ENCODE measurements at places on chromosomes 5 and 9. TPM values are rescaled to one million over a fixed set of nuclear protein-coding genes. Genes with fewer than 3 reads are reported as not detected.
A peak's percentile ranks its signal among the peaks of the same experiment; 100 is the strongest.

DNA sequence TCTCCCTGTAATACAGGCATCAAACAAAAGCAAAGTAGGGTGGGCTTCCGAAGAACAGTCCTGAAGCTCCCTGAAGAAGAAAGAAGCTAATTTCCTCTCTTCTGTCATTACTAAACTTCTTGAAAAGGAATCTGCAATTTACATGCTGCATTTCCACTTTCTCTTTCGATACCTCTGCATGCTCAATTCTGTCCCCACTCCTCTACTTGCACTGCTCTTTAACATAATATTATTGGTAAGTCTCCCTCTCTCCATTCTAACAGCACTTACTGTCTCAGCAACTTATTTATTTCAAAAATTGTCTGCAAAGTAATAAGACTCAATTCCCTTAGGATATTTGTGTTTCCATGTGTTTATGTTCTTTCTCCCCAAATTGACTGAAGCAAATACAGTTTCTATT is 3.9 kb upstream of the PLPP1 start:
- H3K27ac ChIP-seq = peak overlapping the region; percentile 53
- H3K4me3 ChIP-seq = no peak overlapping the region
- no peaks in the 10 kb centered on the region for H3K36me3 ChIP-seq
- DNase-seq = no peak
- no peaks in the 10 kb centered on the region for H3K27me3 ChIP-seq

- no peaks in the 10 kb centered on the region for H3K27me3 ChIP-seq
- no peaks in the 10 kb centered on the region for H3K36me3 ChIP-seq
- peaks cover 18% of the 10 kb centered on the region for H3K4me1 ChIP-seq
- peak overlapping the region; percentile 77 for H3K4me3 ChIP-seq
Observed at GRCh38 chr5:81751836-81752643, 1.1 kb upstream of the SSBP2 start.

GRCh38 chr9:137632230-137633161 is 13.7 kb downstream of the EHMT1 start:
- no peaks in the 10 kb centered on the region for H3K27me3 ChIP-seq
- no peak for DNase-seq
- H3K4me3 ChIP-seq = no peak overlapping the region
- peaks cover 23% of the 10 kb centered on the region for H3K4me1 ChIP-seq
- no peak overlapping the region for H3K27ac ChIP-seq

GRCh38 chr9:82757924-82758323 is 305.0 kb downstream of the RASEF start:
- H3K27ac ChIP-seq = no peak overlapping the region
- DNase-seq = no peak
- no peaks in the 10 kb centered on the region for H3K27me3 ChIP-seq
- no peaks in the 10 kb centered on the region for H3K36me3 ChIP-seq

- peaks cover 15% of the 10 kb centered on the region for H3K4me1 ChIP-seq
- H3K36me3 ChIP-seq = no peaks in the 10 kb centered on the region
- peak overlapping the region; percentile 51 for H3K4me3 ChIP-seq
- no peaks in the 10 kb centered on the region for H3K27me3 ChIP-seq
Observed at GRCh38 chr9:93577078-93577974, 942 bp downstream of the PHF2 start.

DNA sequence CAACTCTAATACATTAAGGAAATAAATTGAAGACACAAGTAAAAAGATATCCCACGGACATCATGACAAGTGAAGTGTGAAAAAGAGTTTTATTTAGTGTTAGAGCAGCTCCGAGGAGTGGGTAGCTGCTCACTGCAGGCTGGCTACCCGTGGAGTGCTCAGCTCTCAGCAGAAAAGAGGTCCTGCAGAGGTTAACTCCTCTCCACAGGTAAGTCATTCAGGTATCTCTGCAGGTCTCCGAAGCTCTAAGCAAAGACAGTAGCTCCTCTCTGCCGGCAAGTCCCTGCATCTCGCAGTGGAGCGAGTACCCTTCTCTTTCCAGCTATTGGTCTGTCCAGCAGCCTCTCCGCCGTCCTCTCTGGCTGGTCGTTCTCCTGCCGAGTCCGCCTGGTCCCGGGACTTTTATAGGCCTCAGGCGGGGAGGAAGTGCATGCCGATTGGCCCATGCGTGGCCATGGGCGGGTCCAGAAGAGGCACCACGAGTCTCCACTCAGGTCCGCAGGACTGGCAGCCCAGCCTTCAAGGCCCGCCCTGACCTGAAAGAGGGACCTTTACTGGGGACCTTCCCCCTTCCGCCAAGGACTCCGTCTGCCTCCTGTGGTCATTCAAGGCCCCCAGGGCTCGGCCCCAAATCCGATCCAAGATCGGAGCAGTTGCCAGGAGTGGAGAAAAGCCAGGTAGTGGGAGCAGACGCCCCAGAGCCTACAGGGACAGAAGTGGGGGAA is 29.9 kb downstream of the BTNL9 start:
- no peak overlapping the region for H3K27ac ChIP-seq
- H3K27me3 ChIP-seq = peaks cover 57% of the 10 kb centered on the region
- no peak for DNase-seq
- no peaks in the 10 kb centered on the region for H3K4me1 ChIP-seq
- H3K4me3 ChIP-seq = no peak overlapping the region
- no peaks in the 10 kb centered on the region for H3K36me3 ChIP-seq

DNA sequence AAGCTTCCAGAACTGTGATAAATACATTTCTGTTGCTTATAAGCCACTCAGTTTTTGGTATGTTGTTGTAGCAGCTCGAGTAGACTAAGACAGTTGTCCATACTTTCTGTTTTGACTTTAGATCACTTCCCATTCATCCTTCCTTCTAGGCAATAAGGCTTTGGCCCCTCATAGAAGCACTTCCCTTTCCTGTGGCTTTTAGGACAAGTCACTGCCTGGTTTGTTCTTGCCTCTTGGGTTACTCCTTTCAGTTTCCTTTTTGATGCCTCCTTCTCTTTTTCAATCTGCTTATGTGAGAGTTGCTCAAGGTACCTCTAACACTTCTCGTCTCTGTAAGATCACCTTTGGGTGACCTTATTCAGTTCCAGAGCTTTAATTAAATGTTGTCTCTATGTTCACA is 72.4 kb upstream of the NTRK2 start:
- no peak overlapping the region for H3K4me3 ChIP-seq
- H3K36me3 ChIP-seq = no peaks in the 10 kb centered on the region
- H3K4me1 ChIP-seq = no peaks in the 10 kb centered on the region
- no peak for DNase-seq
- no peak overlapping the region for H3K27ac ChIP-seq

DNA sequence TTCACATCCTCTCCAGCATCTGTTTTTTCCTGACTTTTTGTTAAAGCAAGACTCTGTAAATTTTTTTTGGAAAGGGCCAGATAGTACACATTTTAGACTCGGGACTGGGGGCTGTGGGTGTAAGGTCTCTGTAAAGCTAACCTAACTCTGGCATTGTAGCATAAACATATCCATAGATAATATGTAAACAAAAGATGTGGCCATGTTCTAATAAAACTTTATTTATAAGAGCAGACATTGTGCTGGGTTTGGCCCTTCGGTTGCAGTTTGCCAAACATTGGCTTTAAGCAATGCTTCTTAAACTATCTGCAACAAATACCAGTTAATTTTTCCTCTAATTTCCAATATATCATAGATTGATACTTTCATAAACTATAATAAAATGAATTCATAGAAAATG is 605.2 kb downstream of the EBF1 start:
- H3K36me3 ChIP-seq = no peaks in the 10 kb centered on the region
- H3K27ac ChIP-seq = no peak overlapping the region
- H3K27me3 ChIP-seq = no peaks in the 10 kb centered on the region
- H3K4me3 ChIP-seq = no peak overlapping the region

- no peaks in the 10 kb centered on the region for H3K36me3 ChIP-seq
- no peak for DNase-seq
- peaks cover 46% of the 10 kb centered on the region for H3K27me3 ChIP-seq
- H3K4me1 ChIP-seq = no peaks in the 10 kb centered on the region
Observed at GRCh38 chr9:135198586-135199285, 111.3 kb downstream of the OLFM1 start.

DNA sequence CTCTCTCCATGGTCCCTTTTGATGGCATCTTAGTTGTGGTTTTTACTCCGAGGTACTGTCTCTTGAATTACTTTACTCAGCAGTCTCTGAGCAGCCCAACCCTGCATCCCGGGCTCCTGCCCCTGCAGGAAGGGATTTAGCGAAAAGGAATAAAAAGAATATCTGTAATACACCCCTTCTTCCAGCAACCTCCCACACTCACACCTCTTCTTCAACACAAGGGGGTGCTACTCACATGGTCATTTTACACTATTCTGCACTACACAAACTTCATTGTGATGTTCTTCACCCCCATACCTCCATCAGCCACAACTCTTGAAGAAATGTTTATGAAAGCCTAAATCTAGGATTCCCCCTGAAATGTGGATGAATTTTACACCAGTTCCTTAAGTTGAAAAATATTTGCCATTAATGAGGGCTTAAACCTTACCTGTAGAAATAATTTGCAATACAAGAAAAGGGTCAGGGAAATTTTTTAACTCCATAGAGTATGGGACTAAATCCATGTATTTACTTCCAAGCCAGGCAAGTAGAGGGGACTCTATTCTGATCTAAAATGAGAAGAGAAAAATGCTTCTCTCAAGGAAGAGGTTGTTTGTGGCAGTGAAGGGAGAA is 26.0 kb downstream of the TPD52L3 start:
- DNase-seq = peak; percentile 15
- no peaks in the 10 kb centered on the region for H3K4me1 ChIP-seq
- no peak overlapping the region for H3K4me3 ChIP-seq

DNA sequence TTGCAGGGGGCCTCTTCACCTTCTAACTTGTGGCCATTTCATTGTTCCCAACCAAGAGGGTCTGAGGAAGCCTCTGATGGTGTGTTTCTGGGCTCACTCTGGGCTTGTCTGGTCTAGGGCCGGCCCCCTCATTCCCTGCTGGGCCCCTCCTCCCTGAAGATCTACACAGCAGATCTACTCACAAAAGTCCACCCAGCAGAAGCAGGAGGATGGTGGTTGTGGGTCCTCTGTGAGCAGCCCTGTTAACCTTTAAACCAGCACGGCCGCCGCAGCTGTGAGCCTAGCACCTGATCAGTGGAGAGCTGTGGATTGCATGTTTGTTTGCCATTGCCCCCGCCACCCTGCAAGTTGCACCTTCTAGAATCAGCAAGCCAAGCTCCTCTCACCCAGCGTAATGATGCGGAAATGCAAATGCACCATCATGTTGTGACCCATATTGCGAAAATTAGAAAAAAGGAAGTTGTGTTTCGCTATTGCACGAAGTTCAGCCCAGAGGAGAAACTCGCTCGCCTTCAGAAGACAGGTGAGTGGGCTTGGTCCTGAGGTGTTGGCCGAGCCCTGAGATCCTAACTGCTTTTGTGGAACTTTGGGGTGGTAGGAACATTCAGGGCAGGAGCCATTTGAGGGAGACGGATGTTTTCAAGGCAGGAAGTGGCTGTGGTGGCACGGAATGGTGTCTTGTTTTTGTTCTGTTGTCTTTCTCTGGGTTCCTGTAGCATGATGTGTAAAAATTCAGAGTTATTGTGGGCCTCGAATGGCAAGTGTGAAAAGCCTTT is 16.7 kb downstream of the FGD3 start:
- no peaks in the 10 kb centered on the region for H3K27me3 ChIP-seq
- DNase-seq = peak; percentile 74
- H3K4me3 ChIP-seq = peak overlapping the region; percentile 89
- H3K4me1 ChIP-seq = peaks cover 21% of the 10 kb centered on the region

- DNase-seq = no peak
- H3K4me3 ChIP-seq = no peak overlapping the region
- H3K27ac ChIP-seq = no peak overlapping the region
- no peaks in the 10 kb centered on the region for H3K4me1 ChIP-seq
Observed at GRCh38 chr5:114412510-114413171, 50.8 kb downstream of the KCNN2 start.

GRCh38 chr9:96270236-96270744 is 31.7 kb downstream of the HSD17B3 start:
- no peak for DNase-seq
- H3K4me1 ChIP-seq = no peaks in the 10 kb centered on the region
- peaks cover 4% of the 10 kb centered on the region for H3K27me3 ChIP-seq
- H3K4me3 ChIP-seq = no peak overlapping the region
- no peaks in the 10 kb centered on the region for H3K36me3 ChIP-seq
- no peak overlapping the region for H3K27ac ChIP-seq

The PCDHGA11 gene
- total RNA-seq = 0.10 TPM

The WHRN gene
- 12.5 TPM for total RNA-seq

Data from T-cell (primary cell).